ENCODE measurements at places on chromosomes 11 and 22.
A peak's percentile ranks its signal among the peaks of the same experiment; 100 is the strongest.

DNA sequence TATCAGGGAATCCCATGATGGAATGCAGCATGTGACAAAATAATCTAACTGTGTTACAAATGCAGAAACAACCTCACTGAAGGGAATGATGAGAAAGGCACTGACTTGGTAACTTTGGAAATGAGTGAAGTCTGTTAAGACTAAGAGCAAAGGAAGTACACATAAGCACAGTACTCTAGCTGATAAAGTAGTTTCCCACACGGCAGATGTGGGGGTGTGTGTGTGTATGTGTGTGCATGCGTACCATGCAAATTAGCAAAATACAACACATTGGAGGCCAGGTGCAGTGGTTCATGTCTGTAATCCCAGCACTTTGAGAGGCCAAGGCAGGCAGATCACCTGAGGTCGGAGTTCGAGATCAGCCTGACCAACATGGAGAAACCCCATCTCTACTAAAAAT, 16.6 kb upstream of the NLRP6 start:
- DNase-seq, result no peak

- DNase-seq, result no peak
Observed at GRCh38 chr11:129946256-129946655, 50.9 kb upstream of the NFRKB start.

GRCh38 chr11:123630126-123630608, 24.3 kb downstream of the SCN3B start:
- peak; percentile 91 for DNase-seq

DNA sequence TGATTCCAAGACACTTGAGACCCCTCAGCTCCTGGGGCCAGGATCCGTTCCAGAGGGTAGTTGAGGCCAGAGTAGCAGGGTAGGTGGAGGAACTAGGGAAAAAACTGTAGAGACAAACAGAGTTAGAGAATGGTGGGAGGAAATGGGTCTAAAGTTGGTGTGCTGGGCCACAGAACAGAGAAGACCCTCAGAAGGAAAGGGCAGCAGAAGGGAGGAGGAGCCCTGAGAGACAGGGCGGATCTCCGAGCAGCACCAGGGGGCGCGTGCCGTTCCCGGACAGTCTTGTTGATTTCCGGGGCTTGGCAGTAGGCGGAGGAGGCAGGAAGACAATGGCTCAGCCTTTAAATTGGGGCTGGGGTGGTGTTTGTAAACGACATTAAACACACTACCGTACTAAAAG, 2.4 kb upstream of the CECR2 start:
- DNase-seq, result peak; percentile 31

- no peak for DNase-seq
Observed at GRCh38 chr11:102191832-102192231, 81.6 kb downstream of the YAP1 start.

- no peak for DNase-seq
Observed at GRCh38 chr11:6202041-6202440, 3.0 kb downstream of the OR52W1 start.

DNA sequence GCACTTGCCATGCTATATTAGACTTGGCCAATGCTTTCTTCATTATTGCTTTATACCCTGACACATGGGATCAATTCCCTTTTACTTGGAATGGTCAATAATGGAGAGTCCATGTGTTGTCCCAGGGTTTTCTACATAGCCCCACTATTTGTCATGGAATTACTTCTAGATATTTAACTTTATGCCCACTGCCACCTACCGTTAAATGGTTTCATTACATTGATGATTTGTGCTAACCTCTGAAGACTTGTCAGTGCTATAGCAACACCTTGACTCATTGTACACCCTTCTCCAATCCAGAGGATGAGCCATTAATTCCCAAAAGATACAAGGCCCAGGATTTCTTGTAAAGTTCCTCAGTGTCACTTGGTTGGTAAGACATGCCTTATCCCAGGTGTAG, 31.4 kb upstream of the SLC22A25 start:
- peak; percentile 1 for DNase-seq

- no peak for DNase-seq
Observed at GRCh38 chr11:77079666-77080065, 12.9 kb downstream of the CAPN5 start.

GRCh38 chr11:115700981-115701875, 197.0 kb upstream of the CADM1 start:
- no peak for DNase-seq

- DNase-seq, result no peak
Observed at GRCh38 chr11:69905611-69906452, 86.6 kb upstream of the FGF3 start.

- DNase-seq, result peak; percentile 27
Observed at GRCh38 chr11:70669871-70670675, 271.7 kb downstream of the CTTN start.

DNA sequence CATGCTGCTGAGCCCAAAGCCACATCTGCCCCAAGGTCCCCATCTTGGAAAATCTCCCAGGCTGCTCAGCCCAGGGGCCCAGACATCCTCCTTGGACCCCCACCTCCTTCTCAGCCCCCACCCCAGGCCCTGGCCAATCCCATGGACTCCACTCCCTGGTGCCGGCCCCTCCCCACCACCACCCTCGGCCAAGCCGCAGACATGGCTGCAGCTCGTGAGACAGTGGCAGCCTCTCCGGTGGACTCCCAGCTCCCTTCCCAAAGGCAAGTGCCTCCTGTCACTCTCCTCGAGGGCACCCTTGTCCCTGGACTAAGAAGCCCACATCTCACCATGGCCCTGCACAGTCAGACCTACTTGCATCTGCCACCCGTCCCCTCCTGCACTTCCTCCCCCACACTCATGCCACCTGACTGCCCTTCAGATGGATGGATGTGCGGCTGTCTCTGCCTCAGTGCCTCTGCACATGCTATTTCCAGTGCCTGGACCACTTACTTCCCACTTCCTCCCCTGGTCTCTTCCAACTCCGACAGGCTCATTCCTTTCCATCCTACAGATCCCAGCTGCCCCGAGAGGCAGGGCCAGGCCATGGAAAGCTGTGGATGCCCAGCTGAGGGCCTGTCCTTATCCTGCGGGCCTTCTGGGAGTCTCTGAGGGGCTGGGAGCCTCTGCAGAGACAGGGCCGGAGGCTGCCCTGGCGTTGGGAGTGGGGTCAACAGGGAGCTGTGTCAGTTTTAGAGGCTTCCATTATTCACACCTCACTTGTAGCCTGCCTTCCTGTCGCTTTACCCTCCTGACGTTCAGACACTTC, 25.5 kb upstream of the RFPL3 start:
- no peak for DNase-seq

GRCh38 chr11:10493041-10493663, 38.1 kb downstream of the AMPD3 start:
- DNase-seq, result no peak

DNA sequence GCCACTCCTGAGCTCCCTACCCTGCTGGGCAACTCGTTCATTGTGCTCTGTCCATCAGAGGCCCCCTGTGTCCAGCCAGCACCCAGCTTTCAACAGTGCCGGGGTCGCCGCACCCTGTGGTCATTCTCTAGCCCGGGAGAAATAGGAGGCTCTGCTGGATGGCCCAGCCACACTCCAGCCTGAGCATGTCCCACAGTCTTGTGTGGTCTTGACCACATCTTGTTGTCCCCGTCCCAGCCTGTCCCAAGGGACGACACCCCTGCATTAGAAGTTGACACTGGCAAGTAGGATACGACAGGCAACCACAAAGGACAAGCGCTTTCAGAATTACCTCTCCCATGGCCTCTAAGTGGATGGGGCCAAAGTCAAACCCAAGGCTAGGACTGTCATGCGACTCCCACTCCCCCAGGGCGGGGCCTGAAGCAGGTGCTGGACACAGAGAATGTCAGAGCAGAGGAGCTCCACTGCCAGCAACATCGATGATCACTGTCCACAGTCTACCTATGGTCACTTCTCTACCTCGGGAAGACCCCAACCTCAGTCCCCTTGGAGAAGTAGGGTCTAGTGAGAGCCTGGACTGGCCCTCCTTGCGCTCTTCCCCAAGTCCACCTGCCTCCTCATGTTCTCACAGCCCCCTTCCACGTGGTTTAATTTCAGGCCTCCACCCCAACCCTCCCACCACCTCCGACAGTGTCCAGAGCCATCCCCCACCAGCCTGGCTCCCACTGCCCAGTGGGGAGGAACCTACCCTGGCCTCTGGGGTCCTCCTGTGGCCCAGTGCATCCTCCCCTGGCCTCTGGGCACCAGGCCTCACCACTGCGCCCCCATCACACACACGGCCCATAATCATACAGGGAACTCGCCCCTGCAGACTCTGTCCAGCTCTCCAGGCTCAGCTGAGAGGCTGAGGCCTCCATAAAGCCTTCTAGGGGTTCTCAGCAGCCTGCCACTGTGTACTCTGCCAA, 4.4 kb upstream of the DGCR2 start:
- DNase-seq, result no peak

GRCh38 chr11:86219311-86220193, 25.0 kb upstream of the EED start:
- DNase-seq, result no peak

DNA sequence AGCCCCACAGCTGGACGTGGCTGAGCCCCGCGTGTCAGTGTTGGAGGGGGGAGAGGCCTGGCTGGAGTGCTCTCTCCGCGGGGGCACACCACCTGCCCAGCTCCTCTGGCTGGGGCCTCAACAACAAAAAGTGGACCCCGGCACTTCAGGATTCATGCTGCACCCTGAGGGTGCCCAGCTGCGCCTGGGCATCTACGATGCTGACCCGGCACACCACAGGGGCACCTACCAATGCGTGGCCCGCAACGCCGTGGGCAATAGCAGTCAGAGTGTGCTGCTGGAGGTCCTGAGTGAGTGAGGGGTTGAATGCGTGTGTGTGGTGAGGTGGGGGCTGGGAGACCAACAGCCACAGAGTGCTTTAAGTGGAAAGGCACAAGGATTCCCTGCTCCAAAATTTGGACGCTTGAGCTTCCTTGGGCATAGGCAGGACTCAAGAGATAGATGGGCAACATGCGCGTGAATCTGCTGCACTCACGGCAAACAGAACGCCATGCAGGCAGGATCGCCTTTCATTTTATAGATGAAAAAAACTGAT, 7.6 kb downstream of the VSIG10L2 start:
- DNase-seq, result no peak

GRCh38 chr11:63012430-63012829, 3.2 kb downstream of the SLC22A8 start:
- no peak for DNase-seq

- no peak for DNase-seq
Observed at GRCh38 chr11:124884869-124885479, 12.7 kb downstream of the ROBO4 start.

DNA sequence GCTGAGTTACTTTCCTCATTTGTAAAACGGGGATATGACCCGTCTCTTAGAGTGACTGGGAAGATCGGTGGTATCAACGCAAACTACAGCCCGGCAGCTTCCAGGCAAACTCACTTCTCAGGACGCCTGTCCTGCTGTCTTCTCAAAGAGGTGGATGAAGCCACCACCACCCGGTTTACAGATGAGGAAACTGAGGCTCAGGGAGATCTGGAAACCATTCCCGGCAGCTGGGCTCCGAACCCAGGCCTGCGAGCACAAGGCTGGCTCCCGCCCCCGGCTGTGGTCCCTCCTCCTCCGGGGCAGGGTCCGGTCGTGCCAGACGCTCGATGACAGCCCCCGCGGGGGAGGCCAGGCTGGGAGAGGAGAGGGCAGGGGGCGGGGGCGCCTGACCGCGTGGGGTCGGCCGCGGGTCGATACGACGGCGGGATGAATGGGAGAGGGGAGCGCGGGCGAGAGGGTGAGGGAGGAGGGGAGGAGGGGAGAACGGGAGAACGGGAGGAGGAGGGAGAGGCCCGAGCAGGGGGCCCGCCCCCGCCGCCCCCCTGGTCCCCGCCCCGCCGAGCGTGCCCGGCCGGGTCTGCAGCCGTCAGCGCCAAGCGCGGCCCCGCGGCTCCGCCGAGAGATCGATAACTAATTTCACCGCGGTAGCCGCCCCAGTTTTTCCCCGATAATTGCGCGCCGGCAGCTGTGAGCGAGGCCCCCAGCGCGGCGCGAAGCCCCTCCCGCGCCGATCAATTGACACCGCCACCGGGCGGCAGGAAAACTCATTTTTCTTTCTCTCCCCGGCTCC, 14.0 kb downstream of the IGLL1 start:
- no peak for DNase-seq

- no peak for DNase-seq
Observed at GRCh38 chr22:29944339-29944738, 61.4 kb downstream of the MTMR3 start.

DNA sequence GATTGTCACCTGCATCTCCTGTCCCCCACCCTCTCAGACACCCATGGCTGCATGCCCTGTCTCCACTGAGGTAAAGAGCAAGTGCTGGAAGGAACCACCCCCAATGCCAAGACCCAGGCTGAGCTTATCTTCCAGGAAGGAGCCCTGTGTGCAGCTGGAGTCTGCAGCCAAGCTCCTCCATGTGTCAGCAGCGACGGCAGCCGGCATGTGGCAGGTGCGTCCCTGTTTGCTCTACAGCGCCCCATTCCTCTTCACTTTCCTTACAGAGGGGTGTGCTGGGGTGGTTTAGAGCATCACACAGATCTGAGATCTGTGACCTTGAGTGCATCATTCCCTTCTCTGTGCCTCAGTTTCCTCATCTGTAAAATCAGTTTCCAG, 7.7 kb upstream of the MN1 start:
- DNase-seq, result peak; percentile 78

- DNase-seq, result peak; percentile 64
Observed at GRCh38 chr22:24772493-24773220, 1.9 kb downstream of the PIWIL3 start.

- no peak for DNase-seq
Observed at GRCh38 chr22:27561286-27561904, 240.2 kb downstream of the MN1 start.

- DNase-seq, result peak; percentile 62
Observed at GRCh38 chr22:45240810-45241631, at the start of gene KIAA0930. Gene KIAA0930, minus strand, starts transcription at chr22:45240894. Its CDS starts 191 bp downstream, at chr22:45240703.

DNA sequence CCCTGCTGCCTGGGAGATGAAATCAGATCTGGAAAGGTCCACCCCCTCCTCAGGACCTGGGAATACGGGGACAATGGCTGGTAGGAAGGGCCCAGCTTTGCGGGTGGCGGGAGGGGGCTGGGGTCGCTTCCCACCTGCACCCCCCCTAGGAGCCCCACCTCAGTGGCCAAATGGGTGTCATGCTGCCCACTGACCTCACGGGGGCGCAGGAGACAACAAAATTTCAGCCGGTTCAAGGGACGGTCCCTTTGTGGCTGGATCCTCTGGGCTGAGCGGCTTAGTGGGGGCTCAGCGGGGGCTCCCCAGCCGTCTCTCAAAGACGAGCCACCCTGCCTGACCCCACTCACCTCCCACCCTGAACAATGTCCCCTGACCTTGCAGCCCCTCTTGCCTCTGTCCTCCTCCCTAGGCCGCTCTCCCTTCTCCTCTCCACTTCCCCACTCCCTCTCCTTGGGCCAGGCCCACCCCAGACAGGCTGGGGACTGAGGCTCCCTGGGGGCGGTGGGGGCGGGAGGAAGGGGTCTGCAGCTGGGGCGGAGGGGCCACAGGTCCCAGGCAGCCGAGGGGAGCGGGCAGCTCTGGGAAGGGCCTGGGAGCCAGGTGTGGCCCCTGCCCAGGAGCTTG, 39.3 kb upstream of the H19 start:
- DNase-seq, result no peak

DNA sequence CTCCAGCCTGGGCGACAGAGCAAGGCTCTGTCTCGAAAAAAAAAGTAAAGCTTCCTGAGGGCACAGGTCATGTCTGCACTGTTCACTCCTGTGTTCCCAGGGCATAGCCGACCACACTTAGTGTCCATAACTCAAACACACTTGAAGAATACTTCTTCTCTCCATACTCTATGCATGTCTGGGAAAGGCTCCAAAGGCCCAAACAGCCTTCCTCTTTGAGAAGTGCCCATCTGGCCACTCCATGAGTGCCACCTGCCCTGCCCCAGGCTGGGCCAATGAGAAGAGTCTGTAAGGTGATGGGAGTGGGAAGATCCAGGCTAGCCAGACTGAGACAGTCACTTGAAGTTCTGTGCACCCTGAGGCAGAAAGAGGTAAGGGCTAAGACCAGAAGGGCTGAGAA, 24.7 kb downstream of the DGCR2 start:
- DNase-seq, result peak; percentile 97

All from NCI-H524 (cell line).